Suppressor macrophage (primary cell): ENCODE measurements at places on chromosomes 5 and 9.
A peak's percentile ranks its signal among the peaks of the same experiment; 100 is the strongest.

- no peak for DNase-seq
Measured at GRCh38 chr9:25936031-25936430, 257.8 kb upstream of the TUSC1 start.

DNA sequence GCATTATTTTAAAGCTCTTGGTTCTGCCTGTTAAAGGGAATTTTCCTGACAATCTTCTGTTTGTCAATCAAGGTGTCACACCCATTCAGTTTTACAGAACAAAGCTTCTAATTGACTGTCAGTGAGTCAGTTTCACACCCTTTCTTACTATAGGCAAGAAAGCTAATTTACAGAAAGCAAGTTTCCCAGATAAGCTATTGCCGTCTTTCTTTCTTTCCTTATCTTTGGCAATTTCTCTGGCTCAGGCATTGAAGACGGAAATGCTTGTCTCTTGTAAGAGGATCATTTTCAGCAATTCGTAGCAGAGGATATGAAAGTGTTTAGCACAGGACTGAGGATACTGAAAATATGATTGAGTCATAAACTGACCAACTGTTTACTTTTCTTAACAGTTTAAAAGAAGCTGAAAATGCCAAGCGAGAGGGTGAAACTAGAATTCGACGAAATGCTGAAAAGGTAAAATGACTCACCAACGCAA is 27.0 kb downstream of the SPINK5 start:
- no peak for DNase-seq

- peak; percentile 28 for DNase-seq
Measured at GRCh38 chr5:172860520-172861443, 26.7 kb downstream of the ERGIC1 start.

DNA sequence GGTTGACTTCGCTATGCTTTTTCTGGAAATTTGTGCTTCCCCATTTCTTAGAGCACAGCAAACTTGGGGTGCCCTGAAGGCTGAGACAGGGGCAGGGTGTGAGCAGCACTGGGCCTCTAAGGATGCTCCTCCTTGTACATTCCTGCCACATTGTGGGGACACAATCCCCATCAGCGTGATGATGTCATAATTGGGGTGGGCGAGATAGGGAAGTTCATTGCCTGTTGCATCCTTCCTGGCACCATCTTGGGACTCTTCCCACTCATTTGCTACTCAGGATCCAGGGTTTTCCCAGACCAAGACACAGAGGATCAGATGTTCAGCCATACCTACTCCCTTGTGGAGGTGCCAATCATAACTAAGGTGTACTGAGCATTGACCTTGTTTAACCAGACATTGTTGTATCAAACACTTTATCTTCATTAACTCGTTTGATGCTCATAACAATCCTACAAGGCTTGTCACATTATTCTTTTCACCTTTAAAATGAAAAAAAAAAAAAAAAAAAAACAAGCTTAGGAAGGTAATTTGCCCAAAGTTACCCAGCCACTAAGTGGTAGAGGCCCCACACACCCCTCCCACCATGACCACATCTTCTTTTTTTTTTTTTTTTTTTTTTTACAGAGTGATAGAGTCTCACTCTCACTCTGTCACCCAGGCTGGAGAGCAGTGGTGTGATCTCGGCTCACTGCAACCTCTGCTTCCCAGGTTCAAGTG is 87.6 kb downstream of the UGCG start:
- peak; percentile 76 for DNase-seq

GRCh38 chr9:14349447-14350348 is 35.8 kb upstream of the NFIB start:
- no peak for DNase-seq

DNA sequence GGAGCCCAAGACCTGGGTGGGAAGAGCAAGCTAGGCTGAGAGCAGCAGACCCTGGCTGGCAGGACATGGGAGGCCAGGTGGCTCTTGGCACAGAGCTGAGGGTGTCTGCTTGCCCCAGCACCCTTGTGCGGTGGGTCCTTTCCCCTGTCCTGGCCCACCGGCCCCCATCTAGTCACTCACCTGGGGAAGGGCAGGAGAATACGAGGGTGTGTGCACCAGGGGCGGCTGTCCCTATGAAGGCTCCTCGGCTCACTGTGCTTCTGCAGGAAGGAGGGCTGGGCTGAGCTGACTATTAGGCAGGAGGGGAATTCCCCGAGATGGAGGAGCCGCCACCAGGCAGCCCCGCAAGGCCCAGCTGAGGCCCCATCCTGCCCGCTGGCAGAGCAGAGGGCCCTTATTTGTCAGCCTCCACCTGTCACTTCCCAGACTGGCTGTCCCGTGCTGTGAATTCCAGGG is 6.1 kb upstream of the TNIP1 start:
- DNase-seq = no peak

DNA sequence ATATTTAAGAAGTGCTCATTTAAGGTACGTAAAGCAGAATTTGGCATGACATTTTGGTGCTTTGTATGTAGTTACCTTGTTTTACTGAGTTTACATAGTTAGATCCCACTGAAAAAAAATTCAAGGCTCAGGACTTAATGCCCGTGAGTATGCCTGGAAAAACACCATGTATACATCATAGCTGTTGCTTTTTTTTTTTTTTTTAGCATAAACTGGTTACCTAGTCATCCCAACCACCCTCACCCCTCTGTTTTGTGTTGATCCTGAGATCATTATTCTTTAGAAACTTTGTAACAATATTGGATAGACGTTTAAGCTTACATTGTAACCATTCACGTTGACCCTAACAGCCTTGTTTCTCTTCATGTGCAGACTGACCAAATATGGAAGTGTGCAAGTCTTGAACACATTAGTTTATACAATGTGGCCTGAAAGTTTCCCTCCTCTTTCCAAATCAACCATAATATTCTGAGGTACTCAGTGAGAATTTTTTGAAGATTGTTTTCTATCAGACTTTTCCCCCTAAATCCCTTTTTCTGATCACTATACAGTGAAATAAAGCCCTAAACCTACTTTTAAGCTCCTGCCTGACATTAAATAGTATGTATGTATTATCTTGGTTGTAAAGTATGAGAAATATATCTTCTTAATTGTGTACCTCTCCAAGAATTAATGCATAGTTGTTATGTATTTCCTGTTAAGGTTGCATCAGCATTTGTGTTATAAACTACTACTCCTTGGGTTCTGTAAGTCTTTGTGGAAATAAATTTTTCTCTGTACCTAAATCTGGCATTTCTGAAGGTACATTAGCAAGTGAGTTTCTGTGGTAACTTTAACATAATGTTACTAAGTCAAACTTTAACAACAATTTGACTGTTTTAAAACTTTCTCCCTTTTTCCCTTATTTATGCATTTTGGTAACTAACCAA is 4.4 kb downstream of the RABGAP1 start:
- no peak for DNase-seq

- no peak for DNase-seq
Measured at GRCh38 chr5:8213701-8214240, 344.8 kb downstream of the MTRR start.

DNA sequence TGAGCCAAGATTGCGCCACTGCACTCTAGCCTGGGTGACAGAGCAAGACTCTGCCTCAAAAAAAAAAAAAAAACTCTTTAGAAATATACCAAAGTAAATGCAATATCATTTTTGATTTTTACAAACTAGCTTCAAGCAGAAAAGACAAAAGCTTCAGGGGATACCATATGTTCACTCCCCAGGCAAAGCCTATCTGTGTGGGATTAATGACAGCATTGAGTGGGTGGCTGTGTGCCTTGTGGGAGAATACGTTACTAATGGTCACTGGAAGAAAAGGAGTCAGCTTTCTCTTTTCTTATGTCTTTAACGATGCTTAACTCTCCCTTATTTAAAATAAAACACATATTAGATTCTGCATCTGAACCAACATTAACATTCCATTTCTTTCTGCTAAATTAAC is 1.9 kb downstream of the PCA3 start:
- no peak for DNase-seq

GRCh38 chr9:134531220-134531970 is 110.2 kb upstream of the COL5A1 start:
- DNase-seq = no peak

DNA sequence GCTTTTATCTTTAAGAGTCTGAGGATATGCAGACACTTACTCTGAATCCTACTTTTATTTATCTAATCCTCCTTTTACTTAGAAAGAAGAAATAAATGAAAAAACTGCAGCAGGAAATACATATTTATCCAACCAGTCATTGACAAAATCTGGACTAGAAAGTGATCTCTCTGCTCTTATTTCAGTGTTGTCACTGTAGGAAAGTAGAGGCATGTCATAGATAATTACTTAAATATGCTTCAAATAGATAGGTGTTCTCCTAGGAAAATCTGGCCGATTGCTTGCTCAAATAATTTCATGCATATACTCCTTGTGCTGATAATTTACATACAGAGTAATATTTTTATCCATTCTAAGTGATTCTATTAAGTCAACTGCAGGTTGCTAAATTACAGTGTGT is 2001.9 kb upstream of the C9orf72 start:
- DNase-seq = no peak

DNA sequence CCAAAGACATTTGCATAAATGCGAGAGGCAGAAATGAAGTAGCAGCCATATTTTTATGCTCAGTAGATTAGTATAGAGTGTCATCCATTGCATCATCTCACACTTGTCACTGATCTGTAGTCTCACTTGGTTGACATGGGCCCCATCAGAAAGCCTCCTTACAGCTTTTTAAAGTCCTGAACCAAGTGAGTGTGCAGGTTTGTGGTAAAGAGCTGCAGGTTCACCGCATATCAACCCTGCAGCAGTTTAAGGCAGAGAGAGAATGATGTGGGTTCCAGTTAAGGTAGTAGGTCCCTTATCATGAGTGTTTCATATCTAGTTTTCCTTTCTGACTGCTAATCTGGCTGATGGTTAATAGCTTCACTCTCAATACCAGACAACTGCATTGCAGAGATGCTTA is 1080.3 kb downstream of the NR2F1-AS1 start:
- DNase-seq = no peak

DNA sequence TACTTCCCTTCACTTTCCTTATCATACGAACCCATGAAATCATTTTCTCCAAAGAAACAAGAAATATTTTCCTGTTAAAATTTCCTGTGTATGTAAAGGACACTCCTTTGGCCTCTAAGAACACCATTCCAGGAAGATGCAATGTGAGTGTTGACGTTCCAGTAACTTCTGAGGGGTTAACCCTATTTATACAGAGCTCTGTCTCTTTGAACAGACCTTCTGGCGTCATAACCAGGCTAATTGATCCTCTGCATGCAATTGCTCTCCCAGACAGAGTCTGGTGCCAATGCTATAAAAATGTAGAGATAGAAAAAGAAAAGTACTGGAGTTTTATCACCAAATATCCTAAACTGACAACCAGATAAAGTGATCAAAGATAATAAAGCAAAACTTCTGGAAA is 218.5 kb downstream of the TLE1 start:
- no peak for DNase-seq

GRCh38 chr9:114291886-114292590 is 30.9 kb upstream of the ORM1 start:
- no peak for DNase-seq

DNA sequence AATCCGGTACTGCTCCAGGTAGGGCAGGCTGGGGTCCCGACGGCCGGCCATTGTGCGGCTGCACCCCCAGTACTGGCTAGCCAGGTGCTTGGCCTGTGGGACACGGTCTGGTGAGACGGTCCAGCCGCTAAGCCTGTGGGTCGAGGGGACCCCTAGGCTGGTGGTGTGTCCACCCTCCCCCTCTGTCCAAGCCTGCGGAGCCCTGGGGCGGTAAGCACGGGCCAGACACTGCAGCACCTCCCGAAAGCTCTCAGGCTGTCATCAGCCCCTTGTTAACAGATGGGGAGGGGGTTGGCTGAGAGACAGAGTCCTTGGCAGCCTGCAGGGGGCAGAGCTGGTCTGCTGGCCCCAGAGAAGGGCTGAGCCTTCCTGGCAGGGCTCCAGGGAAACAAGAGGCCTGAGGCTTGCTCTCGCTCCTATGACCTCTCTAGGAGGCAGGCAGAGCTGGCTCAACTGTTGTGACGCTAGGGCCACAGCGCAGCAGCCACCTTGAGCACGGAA is 11.8 kb upstream of the MRNIP start:
- DNase-seq = no peak

GRCh38 chr9:72276429-72276828 is 88.6 kb downstream of the ZFAND5 start:
- no peak for DNase-seq

DNA sequence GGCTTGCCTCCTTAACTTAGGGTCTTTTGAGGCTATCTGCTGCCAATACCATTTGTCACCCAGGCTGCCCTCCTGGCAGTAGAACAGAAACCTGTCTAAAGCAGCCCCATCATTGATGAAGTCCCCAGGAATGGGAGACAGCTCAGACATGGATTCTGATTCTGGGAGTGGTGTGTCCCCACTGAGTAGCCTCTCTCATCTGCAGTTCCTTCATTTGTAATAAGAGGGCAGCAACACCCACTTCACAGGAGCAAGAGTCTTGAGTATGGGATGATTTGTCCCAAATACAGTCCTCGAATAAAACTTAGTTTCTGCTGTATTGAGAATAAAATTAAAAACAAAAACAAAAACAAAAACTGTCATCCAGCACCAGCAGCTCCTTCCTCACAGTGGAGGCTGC is 167.6 kb downstream of the ASTN2 start:
- no peak for DNase-seq
